Stomach (tissue), 19 donors: ENCODE measurements at places on chromosomes 2 and 18.

GRCh38 chr2:163736433-163737189, 803 bp upstream of the FIGN start:
- DNase-seq: peak; percentile 76

DNA sequence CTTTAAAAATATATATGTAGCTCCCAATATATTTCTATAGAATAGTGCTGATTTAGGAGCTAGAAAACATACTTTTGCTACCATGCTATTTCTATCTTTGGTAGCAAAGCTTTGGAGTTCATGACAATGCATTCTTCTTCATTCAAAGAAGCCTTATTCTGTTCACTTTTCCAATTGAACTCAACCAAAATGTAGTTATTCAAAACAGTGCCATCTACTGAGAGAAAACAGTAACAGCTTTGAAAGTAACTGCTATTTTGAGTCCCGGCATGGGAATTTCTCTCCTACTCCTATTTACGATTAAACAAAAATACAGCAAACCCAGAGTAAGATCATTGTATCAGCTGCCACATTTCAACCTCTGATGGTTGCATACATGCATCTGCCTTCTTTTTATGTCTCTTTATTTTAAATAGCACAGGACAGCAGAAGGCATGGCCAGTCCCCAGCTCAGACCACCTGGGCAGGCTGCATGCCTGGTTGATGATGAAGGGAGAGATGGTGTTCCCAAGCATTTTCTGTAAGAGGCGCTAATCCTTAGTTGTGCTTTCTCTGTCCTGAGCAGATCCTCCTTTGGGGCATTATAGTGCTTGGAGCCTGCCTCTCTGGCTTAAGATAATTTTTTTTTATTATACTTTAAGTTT, 69.7 kb upstream of the SULT1C3 start:
- no peak for DNase-seq

GRCh38 chr18:24219561-24220317, 80.9 kb downstream of the CABYR start:
- no peak for DNase-seq

- no peak for DNase-seq
Observed at GRCh38 chr18:48029296-48029986, 99.0 kb upstream of the SMAD2 start.

DNA sequence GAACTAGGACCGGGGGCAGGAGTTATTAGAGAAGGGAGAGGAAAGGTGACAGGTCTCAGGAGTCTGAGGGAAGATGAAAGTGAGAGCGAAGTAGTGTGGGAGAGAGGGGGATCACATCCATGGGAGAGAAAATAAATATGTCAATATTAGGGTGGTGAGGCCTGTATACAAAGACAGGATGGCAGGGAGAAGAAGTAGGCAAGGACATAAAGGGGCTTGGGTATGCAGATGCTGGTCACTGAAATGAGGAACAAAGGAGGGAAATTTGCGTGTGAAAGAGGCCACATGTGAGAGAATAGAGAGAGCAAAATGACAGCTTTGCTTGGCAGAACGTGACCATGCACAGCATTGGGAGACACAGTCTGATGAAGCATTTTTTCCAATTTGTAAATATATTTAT, 13.6 kb downstream of the METAP1D start:
- DNase-seq: no peak

GRCh38 chr2:145815933-145816332, 1296.0 kb upstream of the ZEB2 start:
- DNase-seq: no peak

DNA sequence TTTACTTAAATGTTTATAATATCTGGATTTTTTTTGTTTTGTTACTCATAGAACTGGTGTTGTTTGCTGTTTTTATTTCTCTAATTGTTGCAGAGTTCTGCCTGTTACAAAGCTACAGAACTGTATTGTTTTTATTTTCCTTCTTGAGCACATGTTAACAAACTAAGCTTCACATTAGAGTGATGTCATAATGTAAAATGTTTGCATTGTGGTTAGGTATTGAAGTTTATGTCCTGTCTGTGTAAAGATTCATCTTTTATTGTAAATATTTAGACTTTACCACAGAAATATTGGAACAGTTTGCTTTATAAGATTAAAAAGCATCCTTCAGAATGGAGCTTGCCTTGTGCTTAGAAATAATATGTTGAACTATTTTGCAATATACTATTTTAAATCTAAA, 67.7 kb downstream of the CLIP4 start:
- no peak for DNase-seq

DNA sequence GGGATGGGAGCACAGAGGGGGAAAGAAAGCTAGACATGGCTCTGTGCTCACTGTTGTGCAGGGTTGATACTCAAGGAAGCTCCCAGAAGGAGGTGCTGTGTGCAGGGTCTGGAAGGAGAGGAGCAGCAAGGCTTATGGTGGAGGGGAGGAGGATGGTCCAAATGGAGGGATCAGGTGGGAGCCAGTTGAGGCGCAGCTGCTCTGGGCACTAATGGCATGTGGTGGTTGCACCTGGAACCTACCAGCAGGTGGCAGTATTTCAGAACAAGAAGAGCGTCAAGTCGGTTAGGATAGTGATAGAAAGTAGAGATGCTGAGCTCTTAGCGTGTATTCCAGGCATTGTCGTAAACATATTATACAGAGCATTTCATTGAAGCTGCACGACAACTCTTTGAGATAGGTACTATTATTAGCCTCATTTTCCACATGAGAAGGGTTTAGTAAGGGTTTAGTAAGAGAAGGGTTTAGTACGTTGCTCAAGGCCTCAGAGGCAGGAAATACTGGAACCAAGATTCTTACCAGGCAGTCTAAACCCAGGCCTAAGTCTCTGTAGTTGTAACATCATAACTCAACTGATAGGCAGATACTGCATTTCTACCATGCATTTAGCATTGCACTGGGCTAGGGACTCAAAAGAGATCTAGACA, 223.7 kb downstream of the CYP26B1 start:
- DNase-seq: peak; percentile 73

GRCh38 chr2:113692698-113693428, 63.6 kb downstream of the SLC35F5 start:
- no peak for DNase-seq

GRCh38 chr18:49561289-49562193, at the start of gene LIPG:
Gene LIPG, plus strand, starts transcription at chr18:49562057. Its CDS starts 252 bp downstream, at chr18:49562309.
- peak; percentile 61 for DNase-seq

DNA sequence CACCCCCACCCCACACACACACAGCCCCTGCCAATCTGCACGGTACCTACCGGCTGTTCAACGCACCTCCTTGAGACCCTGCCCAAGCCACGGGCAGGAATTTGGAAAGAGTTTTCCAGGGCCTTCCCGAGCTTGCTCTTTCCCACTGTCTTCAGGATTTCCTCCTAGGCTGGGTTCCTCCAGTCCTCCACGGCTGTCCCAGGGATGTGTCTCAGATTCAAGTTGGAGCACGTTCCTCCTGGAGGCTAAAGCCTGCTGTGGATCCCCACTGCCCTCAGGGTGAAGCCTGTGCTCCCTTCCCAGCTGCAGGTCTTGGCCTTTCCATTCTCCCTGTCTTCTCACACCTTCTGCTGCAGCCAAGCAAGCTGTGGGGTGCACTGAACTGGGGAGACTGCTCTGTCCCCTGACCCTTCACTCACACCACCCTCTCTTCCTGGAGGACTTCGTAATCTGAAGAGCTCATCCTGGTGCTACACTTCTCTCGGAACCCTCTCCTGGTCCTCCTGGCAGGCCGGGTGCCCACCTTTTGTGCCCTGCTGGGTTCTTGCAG, 54.9 kb upstream of the HS6ST1 start:
- DNase-seq: no peak

- DNase-seq: peak; percentile 40
Observed at GRCh38 chr18:23136326-23137096, 1.2 kb downstream of the CABLES1 start.

DNA sequence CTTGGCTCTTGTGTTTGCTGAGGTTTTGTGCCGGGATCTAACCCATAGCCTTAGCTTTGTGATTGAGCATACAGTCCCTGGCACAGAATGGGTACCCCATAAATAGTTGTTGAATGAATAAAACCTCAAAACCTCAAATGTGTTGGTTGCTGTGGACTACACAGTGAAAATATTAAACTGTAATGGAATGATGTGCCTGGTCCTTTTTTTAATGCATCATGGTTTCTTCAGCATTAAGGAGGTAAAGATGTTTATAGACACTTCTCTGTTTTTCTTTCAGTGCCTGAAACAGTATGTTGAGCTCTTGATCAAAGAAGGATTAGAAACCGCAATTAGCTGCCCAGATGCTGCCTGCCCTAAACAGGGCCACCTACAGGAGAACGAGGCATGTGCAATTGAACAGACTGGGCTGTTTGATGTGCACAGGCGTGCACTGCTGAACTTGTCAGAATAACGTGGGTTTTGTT, 97.0 kb downstream of the RNF144A start:
- no peak for DNase-seq

DNA sequence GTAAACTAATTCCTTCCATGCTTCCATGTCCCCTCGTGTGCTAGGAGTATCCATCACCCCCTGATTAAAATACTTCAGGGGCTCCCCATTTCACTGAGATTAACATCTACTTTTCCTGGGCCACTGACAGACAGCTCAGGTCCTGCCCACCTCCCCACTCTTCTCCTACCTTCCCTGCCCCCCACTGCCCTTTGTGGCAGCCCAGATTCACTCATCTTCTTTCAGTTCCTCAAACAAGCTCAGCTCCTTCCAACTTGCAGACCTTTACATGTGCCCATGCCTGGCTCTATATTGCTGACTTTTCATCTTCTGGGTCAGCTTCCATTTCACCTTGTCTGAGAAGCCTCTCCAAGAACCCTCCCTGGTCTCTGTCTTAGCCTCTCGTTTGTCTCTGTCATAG, 12.0 kb downstream of the RUFY4 start:
- no peak for DNase-seq

- DNase-seq: no peak
Observed at GRCh38 chr2:28926847-28927246, 32.4 kb downstream of the WDR43 start.

GRCh38 chr2:181128199-181128598, 147.8 kb downstream of the UBE2E3 start:
- no peak for DNase-seq

DNA sequence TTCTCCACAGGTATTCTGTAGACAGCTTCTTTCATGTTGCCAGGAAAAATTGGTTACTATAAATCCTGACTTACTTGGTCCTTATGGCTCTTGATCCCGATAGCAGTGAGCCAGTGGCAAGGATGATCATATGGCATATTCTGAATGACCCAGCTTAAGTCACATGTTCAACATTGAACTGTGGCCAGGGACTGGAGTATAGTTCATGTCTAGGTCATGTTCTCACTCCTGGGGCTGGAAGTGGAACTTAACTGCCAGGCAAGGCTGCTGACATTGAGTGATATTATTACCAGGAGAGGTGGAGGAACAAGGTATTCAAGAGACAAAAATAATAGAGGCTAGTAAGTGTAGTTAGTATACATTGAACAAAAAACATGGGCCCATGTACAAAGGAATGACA, 26.2 kb downstream of the R3HDM1 start:
- no peak for DNase-seq
